ENCODE measurements at places on chromosomes 16 and 17.

- peak; percentile 53 for DNase-seq
Measured at GRCh38 chr17:28916302-28916934, 13.5 kb upstream of the DHRS13 start.

DNA sequence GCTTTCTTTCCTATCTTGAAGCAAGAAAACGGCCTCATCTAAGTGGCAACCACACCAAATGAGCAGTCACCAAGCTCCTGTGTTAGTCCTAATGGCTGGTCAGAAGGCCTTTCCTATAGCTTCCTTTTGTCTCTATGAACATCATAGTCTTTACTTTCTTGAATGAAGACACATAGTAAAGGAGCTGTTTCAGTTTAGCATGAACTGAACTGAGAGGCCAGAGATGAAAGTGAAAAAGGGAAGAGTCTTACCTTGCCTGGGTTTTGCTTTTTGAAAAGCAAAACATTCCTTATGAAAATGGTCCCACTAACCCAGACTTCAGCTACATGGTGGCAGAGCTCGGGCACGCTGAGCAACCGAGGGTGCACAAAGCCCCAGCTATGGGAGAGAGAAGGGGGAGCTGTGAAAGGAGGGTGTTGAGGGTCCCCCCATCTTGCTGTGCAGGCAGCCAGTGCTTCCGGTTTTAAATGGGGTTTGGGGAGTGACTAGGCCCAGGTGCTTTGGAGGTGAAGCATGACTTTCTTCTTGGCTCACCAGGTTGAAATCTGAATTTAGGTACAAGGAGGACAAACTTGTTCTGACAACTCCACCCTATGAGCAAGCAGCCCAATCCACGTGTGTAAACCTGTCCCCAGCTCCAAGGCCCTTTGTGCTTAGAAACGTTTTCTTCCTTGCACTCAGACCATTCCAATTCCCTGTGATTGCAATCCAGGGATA, 9.1 kb upstream of the PSMC3IP start:
- no peak for DNase-seq

DNA sequence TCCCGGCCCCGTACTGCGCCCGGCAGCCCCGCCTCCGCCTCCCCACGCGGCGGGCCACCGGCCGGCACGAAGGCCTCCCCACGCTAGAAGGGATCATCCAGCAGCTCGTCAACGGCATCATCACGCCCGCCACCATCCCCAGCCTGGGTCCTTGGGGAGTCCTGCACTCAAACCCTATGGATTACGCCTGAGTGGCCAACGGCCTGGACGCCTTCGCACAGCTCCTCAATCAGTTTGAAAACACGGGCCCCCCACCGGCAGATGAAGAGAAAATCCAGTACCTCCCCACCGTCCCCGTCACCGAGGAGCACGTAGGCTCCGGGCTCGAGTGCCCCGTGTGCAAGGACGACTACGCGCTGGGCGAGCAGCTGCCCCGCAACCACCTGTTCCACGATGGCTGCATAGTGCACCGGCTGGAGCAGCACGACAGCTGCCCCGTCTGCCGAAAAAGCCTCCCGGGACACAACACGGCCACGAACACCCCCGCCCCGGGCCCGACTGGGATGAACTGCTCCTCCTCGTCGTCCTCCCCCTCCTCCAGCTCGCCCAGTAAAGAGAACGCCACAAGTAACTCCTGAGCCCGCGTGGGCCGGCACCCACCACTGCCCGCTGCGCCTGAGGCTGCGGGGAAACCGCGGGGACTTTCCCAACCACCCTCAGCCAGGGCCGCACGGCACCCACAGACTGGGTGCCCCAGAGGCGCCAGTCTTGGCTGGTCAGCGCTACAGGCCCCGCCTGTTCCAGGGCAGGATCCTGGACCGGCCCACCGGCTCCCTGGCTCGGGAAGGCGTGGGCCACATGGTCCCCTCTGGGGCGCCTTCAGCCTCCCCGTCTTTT, 39.0 kb upstream of the AKAP1 start:
- DNase-seq: peak; percentile 36

GRCh38 chr17:12744298-12744697, 45.0 kb upstream of the ARHGAP44 start:
- no peak for DNase-seq

DNA sequence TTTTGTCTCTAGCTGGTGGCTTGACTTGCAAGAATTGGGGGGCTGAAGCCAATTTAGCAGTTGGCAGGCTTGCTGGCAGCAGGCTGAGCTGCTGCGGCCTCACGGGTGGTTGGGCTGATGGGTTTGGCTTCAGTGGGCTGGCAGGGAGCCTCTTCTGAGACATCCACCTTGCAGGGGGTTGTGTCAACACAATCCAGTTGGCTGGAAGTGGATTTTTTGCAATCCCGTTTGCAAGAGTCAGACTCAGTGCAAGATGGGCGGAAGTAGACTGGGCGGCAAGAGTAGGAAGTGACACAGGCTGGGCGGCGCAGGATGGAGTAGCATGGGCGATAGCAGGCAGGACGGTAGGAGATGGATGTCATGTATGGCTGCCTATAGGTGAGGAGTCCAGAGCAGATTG, 1.5 kb downstream of the KRTAP16-1 start:
- no peak for DNase-seq

GRCh38 chr17:67865438-67865837, 40.1 kb downstream of the BPTF start:
- DNase-seq: no peak

DNA sequence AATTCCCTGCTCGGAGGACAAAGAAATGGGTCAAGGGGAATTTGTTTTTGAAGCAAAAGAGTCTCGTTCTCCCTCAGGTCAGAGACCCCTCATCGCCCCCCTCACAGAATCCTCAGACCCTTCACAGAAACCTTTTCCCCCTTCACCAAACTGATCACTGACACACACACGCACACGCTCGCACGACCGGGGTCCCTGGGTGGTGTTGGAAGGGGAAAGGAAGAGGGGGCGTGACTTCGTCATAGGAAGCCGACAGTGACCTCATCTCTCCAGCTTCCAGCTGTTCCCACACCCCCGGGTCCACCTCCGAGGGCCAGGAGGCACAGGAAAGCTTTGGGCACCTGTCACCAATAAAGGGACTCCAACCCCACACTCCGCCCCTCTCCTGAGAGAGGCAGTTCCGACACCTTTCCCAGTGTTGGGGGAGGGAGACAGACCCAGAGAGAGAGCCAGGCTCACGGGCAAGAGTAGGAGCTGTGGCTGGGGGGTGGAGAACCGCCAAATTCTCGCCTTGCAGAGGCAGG, 1.2 kb downstream of the ASGR1 start:
- peak; percentile 54 for DNase-seq

GRCh38 chr17:30275911-30276310, 15.8 kb downstream of the BLMH start:
- DNase-seq: no peak

DNA sequence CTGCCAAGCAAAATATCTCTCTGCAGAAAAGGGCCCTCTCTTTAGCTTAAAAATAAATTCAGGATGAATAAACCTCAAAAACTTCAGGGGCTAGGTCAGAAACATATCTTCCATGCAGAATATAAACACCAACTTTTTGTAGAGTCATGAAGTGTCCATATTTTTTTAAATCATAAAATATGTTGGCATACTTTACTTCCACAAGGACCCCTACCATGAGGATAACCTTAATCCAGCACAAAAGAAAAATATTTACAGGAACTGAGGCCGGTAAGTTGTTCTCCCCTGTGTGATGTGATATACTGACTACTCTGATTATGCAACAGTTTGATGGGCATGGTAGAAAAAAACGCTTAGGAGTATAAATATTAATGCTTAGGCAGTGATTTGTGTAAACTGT, 264.8 kb upstream of the CDH11 start:
- DNase-seq: no peak

GRCh38 chr16:82715160-82715559, 88.4 kb downstream of the CDH13 start:
- no peak for DNase-seq
